Activated CD8-positive, alpha-beta memory T cell treated with anti-CD3 and anti-CD28 coated beads for 1 hour (primary cell): ENCODE measurements at places on chromosomes 16 and 17.
A peak's percentile ranks its signal among the peaks of the same experiment; 100 is the strongest.

DNA sequence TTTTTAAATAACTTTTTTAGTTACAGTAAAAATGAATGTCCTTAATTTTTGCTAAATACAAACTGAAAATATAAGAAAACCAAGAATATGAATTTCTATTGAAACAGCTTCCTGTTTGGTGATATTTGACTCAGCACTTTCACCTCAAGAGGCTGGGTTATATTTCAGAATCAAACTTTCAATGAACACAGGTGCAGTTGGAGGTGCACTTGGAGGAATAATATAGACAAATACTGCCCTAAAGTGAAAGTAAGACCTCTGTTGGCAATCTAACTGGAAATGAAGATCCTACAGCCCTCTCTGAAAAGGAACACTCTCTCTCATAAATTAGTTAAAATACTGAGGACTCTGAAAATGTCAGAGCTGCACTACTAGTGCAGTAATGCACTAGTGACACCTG, 106.2 kb downstream of the BRIP1 start:
- no peak for DNase-seq

DNA sequence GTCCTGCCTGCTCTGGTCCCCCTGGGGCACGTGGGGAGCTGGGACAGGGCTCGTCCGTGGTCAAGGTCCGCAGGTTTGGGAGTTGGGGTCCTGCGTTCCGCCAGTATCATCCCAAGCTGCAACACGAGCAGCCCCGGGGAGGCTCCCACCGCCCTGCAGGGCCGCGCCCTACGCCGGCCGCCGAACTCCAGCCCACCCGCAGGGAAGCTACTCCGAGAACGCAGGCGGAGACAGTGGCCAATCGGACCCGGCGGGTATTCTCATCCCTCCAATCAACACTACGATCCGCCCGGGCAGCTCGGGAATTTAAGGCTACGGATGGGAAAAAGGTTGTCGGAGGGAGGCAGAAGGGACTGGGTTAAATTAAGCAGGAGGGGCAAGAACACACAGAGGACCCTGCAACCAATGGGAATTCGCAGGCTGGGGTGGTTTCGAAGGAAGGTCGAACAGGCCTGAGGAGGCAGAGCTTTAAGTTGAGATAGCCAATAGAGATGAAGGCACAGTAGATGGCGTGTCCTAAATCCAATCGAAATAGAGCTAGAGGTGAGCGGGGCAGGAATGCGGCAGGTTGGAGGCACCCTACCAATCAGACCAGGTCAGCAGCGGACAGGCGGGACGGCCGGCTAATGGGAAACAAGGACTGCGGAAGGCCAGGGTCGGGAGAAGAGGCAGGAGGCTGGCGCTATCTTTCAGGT, 626 bp downstream of the SPAG7 start:
- DNase-seq = peak; percentile 92

DNA sequence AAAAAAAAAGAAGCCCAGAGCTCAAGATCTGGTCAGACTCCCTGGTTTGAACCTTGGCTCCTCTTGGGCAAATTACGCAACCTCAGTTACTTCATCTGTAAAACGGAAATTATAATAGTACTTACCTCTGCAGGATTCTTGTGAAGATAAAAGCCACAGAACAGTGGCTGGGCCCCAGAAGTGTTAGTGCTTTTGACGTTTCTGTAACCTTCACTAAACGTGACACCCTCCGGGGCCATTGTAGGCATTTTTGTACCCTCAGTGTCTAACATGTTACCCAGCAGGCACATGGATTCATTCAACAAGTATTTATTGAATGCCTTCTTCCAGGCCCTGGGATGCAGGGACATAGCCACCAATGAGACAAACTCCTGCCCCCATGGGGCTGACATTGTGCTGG, 58.0 kb downstream of the PITPNC1 start:
- no peak for DNase-seq

- peak; percentile 77 for DNase-seq
Observed at GRCh38 chr17:50094243-50094752, 853 bp upstream of the PDK2 start.

- no peak for DNase-seq
Observed at GRCh38 chr17:9271989-9272388, 250.7 kb downstream of the NTN1 start.

DNA sequence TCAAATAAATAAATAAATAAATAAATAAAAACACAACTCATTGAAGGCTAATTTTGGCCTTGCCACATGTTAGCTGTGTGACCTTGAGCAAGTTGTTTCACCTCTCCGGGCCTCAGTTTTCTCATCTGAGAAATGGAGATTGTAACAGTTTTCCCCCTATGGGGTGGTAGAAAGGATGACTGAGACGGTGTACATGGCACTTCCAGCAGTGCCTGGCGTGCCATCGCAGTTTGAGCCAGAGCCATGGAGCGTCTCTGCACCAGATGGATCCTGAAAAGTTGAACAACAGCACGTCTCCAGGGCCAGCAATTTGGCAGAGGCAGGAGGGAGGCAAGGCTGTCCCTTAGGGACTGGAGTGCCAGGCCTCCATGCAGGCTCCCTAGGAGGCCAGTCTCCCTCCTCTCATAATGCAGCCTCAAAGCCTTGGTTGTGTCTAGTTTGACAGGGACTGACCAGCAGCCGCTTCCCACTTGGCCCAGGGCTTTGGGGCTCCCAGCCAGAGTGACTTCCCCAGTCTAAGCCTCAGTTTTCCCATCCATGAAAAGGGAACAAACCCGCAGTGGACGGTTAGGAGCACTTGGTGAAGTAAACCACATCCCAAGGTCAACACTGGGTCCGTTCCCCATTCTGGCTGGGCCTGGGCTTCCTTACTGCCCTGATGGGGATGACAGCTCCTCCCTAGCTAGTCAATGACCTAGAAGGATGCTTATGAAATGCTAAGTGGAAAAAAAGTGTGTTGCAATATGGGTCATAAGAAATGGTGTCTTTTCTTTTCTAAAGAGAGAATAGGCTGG, 19.3 kb downstream of the SOCS1 start:
- DNase-seq = no peak

DNA sequence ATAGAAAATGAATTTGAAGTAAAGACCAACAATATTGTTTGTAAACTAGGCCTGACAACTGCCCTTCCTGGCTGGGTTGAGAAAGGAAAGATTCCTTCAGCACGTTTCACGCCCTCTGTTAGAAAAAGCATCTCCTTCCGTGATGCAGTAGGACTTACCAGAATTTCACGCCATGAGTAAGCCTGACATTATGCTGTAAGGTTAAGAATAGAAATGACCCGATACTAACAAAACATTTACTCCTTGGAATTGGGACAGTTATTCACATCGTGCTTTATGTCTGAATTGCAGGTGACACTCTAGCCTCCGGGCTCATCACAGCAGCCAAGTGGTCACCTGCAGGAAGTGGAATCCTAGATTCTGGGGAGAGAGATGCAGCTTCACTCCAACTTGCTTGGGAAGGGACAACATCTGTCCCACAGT, 17.5 kb downstream of the MARCHF10 start:
- DNase-seq = no peak

DNA sequence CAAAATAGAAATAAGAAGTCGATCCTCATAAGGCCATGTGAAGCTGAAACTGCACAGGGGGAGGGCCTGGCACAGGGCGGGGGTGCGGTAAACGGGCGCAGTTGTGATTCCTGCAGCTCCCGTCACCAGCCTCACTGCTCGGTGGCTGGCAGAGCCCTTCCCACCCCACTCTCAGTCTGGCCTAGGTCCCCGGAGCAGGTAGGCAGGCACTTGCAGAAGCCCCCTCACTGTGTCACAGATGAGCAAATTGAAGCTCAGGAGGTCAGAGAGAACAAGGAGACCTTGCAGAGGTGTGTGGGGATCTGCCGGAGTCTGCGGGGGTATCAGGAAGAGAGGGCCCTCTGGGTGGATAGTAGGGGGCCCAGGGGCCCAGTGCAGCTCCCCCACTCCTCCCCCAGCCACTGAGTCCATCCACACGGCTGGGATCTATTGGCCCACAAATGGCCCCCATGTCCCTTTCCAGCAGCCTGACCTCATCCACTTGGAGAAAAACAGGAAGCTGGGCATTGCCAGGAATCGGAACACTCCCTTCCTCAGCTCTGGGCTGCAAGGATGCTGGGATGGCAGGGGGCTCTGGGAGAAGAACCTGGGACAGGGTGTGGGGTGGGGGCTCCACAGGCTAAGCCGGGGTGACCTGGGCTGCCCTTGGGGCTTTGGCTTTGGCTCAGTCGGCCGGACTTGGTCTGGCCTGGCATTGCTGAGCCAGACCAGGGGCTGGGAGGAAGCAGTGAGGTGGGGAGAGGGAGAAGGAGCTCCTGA, 21.4 kb upstream of the MAP3K14 start:
- DNase-seq = no peak

GRCh38 chr16:13193721-13194120, 292.3 kb downstream of the SHISA9 start:
- DNase-seq = no peak

DNA sequence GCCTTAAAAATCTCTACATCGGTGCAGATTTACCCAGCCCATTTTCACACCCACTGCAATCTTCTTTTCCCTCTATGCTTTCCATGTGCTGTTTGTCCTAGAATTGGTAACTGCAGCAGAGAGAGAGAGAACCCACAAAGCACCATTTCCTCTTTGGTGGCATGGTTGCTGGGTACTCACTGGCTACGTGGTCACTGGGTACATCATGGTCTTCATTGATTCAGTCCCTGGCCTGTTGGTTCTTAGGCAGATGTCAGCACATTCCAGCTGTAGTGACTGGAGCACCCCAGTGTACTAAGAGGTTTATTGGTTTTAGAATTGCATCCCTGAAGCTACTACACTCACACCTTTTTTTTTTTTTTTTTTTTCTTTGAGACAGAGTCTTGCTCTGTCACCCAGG, 156.1 kb upstream of the CACNG5 start:
- DNase-seq = no peak

DNA sequence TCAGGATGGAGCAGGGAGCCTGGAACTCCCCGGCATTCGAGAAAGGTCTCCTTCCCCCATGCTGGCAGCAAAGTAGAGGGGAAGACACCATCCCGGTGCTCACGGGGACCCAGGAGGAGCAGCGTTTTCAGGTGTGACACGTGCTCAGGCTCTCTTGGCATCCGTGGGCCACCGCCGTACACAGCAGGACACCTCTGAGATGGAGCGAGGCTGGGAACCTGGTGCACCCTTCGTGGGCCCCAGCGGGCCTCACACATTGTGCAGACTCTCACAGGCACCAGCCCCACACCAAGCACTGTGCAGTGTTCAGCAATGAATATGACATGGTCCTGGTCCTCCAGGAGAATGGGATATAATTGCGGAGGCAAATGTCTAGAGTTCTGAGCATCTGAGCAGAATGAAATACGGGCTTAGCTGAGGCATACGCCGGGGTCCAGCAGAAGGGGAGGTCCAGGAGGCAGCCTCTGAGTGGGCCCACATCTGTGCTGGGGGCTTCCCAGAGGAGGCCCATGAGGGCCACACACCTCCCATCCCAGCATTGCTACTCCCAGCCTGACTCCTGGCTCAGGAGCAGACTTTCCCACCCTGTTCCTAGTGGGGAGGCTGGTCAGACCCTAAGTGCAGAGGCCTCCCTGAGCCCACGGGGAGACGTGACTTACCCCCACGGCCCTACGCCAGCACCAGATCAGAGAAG, 72.6 kb downstream of the ABR start:
- DNase-seq = no peak

DNA sequence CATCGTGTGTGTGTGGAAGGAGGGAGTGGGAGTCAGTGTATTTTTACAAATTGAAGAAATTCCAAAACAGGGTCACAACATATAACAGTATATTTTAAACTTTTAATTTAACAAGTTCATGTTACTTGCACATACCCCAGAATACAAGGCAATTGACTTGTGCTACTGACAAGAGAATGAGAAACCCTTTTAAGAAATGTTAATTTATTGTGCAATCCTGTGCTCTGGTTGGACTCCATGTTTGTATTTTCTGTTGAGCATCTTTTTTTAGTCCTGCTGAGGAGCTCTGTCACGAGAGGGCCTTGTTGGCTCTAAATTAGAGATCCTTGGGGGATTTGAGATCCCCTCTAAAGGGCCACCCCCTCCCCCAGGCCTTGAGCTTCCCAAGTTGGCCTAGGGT, 1.1 kb upstream of the EMP2 start:
- no peak for DNase-seq

GRCh38 chr17:8630802-8631553, 453 bp upstream of the MYH10 start:
- peak; percentile 61 for DNase-seq

DNA sequence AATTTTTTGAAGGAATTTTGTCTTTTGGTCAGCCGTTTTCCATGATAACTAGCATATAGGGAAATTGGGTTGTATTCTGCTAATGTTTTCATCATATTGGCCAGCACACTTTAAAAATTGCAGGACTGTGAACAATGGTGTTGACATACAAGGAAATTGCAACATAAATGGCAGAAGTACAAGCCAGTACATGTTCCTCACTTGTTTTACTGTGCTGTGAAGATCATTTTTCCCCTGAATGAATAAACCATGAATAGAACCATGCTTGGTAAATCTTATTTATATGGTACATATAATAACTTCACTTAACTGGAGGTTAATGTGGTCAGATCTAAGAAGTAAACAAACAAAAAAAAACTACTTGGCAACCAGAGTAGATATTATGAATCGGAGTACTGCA, 22.8 kb downstream of the OMG start:
- no peak for DNase-seq

- DNase-seq = no peak
Observed at GRCh38 chr16:19757026-19757425, 39.0 kb downstream of the IQCK start.

GRCh38 chr17:62681061-62681938, 53.8 kb downstream of the MRC2 start:
- no peak for DNase-seq

- no peak for DNase-seq
Observed at GRCh38 chr16:75260851-75261589, 9.6 kb upstream of the BCAR1 start.

- DNase-seq = no peak
Observed at GRCh38 chr17:76050538-76051467, 21.5 kb downstream of the SRP68 start.

GRCh38 chr17:10633738-10634379, 23.2 kb downstream of the MYH3 start:
- no peak for DNase-seq

GRCh38 chr16:68539711-68540239, 684 bp downstream of the ZFP90 start:
- DNase-seq = no peak

GRCh38 chr17:40177275-40177874, at the start of gene RAPGEFL1:
TSS of gene RAPGEFL1 (plus strand) at chr17:40177470. CDS start at chr17:40177862, 392 bp downstream.
- peak; percentile 75 for DNase-seq

- DNase-seq = no peak
Observed at GRCh38 chr17:50785946-50786570, 18.7 kb upstream of the ANKRD40CL start.

GRCh38 chr16:20814784-20815183, 8.5 kb downstream of the REXO5 start:
- DNase-seq = no peak

GRCh38 chr16:87996962-87997880, 46.0 kb downstream of the BANP start:
- DNase-seq = no peak

- DNase-seq = no peak
Observed at GRCh38 chr17:46059486-46059885, 60.4 kb downstream of the STH start.

DNA sequence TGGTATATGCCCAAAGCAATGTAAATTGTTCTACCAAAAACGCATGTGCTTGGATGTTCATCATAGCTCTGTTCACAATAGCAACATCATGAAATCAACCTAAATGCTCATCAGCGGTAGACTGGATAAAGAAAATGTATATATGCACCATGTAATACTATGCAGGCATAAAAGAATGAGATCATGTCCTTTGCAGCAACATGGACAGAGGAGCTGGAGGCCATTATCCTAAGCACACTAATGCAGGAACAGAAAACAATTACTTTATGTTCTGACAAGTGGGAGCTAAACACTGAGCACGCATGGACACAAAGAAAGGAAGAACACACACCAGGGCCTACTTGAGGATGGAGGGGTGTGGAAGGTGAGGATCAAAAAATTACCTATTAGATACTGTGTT, 33.7 kb downstream of the TANC2 start:
- DNase-seq = no peak
